ENCODE measurements at places on chromosomes 7 and 10.

GRCh38 chr10:126302826-126303665 lies 85.2 kb downstream of the ADAM12 start:
- no peak for DNase-seq

DNA sequence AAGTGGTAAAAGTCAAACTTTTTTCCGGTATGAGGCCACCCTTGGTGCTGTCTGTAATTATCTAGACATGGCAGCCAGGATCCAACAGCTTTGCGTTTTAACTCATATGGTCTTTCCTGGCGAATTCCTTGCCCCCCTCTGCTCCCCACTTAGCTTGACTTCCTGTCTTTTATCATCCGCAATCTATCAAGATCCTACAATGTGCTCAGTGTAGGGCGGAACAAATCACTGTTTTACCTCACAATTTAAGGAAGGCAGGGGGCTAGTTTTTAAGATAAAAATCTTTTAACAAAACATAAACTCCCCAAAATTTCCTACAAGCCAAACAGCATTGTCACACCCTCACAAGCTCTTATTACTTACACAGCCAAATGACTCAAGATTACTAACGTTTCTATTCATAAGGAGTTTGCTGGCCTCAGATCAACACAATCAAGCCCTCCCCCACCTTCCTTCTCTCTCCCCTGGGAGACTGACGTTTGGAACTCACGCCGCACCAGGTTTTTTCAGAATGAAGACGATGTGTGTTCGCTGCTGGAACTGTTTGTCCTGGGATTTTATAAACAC lies 1.3 kb upstream of the CDK14 start:
- no peak for DNase-seq

- DNase-seq: peak; percentile 46
These were observed 155.7 kb downstream of the PTPRN2 start for GRCh38 chr7:158431941-158432347.

DNA sequence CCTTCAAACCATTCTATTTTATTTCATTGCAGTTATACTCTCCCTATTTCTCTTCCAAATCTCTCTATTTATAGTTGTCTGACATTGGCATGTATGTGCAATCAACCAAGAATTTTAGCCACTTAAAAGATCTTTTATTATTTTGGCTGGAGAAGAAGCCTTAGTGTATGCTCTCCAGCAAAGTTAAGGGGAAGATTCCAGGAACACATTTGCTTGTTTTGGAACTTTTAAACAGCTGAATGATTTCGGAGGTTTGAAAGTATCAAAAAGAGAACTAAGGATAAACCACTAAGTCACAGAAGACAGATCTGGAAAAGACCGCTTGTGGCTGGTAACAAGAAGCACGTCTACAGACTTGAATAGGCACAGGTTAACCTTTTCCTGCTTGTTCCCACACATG lies 182.2 kb upstream of the FZD1 start:
- no peak for DNase-seq

- DNase-seq: peak; percentile 44
These were observed 437.4 kb upstream of the GALNT17 start for GRCh38 chr7:70694434-70694970.
